ENCODE measurements at places on chromosomes 6 and 20.

GRCh38 chr6:12815884-12816600 lies 99.5 kb downstream of the PHACTR1 start:
- no peak for DNase-seq

DNA sequence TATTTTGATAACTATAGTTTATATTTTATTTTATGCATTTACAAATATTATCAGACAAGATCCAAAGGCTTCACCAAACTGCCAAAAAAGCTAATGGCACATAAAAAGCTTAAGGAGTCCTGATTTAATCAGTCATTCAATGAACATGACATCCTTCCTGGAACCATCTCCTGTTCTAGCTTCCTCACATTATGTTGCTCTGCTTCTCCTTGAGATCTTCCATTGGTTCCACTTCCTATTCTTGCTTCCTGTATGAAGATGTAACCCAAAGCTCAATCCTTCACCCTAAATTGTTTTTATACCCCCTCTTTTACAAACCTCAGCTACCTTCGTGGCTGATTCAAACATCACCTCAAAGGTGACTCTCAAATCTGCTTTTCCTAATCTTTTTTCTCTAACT lies 4.5 kb upstream of the BRD2 start:
- no peak for DNase-seq

DNA sequence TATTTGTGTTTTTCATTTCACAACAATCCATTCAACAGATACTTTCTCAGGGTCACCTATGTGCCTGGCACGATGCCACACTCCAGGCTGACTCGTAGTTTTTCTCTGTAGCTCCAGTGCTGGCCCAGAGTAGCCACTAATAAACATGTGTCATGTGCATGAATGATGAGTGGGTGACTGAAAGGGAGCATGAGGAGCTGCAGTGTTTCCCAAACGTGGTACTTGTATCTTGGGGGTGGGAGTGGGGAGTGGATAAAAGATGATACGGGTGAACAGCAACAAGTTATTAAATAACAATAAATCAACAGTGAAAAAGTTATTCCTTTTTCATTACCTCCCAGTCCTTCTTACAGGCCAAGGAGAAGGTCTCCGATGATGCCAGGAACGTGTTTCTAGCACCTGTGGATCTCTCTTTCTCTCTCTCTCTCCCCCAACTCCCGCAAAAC lies 17.1 kb downstream of the SRXN1 start:
- DNase-seq = no peak

- DNase-seq = no peak
Measured at GRCh38 chr6:28696682-28697081, 171.0 kb downstream of the GPX5 start.

GRCh38 chr20:17523326-17523725 lies 7.9 kb downstream of the BFSP1 start:
- DNase-seq = no peak

DNA sequence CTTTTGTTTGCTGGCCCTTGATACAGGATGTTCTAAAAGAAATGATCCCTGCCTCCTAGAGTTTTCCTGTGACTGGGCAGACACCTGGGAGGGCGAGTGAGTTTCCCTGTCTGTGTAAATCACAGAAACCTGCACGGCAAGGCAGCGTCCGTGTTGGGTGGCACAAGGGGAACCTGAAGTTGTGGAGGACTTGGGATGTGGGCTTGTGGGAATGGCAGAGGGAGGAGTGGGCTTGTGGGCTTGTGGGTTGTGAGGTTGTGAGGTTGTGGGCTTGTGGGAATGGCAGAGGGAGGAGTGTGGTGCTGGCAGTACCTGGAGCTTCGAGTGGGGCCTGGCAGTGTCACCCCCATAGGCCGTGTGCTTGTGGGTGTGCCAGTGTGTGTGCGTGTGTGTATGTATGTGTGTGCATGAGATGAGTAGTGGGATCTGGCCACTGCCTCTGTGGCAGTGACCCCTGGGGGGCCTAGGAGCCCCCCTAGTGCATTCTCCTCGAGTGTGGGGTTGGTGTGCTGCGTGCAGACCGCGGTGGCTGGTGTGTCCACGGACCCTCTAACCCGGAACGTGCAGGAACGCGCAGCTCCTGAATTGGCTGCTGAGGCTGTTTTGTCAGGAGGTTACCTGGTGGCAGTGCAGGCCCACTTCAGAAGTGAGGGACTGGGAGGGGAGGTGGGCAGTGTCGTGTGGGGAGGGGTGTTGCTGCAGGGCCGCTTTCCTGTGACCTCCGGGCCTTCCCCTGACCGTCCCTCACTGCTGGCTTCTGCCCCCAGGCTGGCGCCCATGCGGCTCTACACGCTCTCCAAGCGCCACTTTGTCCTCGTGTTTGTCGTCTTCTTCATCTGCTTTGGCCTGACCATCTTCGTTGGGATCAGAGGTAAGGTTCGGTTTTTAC lies 13.0 kb downstream of the TMEM181 start:
- DNase-seq = no peak

DNA sequence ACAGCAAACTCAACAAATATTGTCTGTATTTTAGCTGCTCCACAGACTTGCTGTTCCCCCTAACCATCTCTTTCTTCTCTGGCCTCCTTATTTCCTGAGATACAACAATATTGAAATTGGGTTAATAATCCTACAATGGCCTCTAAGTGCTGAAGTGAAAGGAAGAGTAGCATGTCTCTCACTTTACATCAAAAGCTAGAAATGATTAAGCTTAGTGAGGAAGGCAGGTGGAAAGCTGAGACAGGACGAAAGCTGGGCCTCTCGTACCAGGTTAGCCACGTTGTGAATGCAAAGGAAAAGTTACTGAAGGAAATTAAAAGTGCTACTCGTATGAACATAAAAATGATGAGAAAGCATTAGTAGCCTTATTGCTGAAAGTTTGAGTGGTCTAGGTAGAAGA lies 63.8 kb downstream of the ELOVL5 start:
- DNase-seq = no peak

DNA sequence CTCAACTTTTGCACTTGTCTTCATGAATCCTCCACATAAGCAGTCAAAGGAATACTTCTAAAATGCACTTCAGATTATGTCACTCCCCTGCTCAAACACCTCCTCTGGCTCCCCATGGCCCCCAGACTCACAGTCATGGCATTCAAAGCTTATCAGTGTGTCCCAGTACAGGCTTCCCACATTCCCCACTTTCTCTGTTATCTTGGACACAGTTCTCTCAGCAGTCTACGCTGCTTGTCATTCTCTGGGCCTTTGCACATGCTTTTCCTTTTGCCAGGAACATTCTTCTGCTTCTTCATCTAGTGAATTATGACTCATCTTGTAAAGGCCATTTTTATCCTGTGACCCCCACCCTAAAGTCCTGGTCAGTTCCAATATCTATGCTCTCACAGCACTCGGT lies 31.8 kb downstream of the SLC13A3 start:
- no peak for DNase-seq

GRCh38 chr6:37550191-37550831 lies 50.6 kb upstream of the CCDC167 start:
- no peak for DNase-seq

- DNase-seq = no peak
Measured at GRCh38 chr6:157522472-157522871, 141.5 kb downstream of the ZDHHC14 start.

GRCh38 chr6:129675669-129676472 lies 34.1 kb downstream of the ARHGAP18 start:
- peak; percentile 52 for DNase-seq

GRCh38 chr20:409697-410559 lies 1.8 kb downstream of the RBCK1 start:
- no peak for DNase-seq

DNA sequence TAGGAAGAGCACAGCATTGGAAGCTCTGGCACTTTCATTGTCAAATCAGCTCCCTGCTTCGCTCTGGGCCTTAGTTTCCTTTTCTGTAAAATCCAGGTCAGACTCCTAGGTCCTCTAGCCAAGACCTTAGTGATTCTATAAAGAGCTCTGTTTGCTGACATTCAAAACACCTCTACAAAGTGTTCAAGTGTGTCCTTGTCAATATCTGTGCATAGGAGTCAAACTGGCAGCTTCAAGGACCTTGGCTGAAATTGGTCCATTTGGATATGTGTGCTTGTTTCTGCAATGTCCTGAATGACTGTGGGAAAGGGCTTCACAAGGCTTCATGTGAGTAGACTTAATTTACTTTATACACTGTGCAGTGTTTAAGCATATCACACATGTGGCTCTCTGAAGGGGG lies 73.9 kb upstream of the ENPP5 start:
- no peak for DNase-seq

Measured in activated CD4-positive, alpha-beta T cell treated with anti-CD3 and anti-CD28 coated beads, Interleukin-2, amount 10 ng/mL, durations not matched to agents 24 days and 14 days (primary cell).